Activated naive CD4-positive, alpha-beta T cell treated with Interleukin-2 at 50 U/mL for 16 hours (primary cell): ENCODE measurements at places on chromosomes 4 and X.

- DNase-seq, result peak; percentile 41
These were observed 58.9 kb downstream of the PLAC1 start for GRCh38 chrX:134599184-134599914.

GRCh38 chr4:153499005-153499404 lies 32.8 kb downstream of the TMEM131L start:
- no peak for DNase-seq

- no peak for DNase-seq
These were observed 125.7 kb downstream of the EIF4E start for GRCh38 chr4:98803251-98803650.

DNA sequence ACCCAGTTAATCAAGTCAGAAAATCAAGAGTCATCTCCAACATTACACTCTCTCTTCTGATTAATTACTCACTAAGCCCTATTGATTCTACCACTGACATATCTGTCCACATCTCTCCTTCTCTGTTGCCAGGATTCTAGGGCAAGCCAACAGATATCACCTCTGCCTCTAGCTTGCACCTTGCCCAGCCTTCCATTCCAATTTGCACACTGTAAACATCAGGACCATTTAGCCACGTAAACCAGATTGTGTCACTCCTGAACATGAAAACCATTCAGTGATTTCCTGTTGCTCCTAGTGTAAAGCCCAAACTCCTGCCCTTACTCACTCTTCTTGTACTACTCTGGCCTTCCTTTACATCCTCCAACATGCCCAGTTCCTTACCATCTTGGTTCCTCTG lies 68.0 kb upstream of the PLS3 start:
- DNase-seq, result no peak

- DNase-seq, result no peak
These were observed 11.9 kb upstream of the UGDH start for GRCh38 chr4:39539089-39539611.

DNA sequence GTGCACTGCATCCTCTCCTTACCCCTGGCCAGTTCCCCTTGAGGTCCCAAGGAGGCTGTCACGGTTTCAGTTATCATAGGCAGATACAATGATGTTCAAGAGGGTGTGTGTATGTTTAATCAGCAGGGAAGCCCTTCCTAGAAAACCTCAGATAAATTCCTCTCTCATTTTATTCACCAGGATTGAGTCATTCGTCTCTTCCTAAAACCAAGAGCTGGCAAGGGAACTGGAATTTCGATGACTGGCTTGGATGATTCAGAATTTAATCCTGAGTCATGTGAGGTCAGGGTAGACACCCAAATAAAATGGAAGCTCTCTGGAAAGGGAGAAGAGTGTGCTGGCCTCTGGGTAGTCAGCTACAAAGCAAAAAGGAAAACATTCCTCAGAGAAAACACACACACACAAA lies 106.2 kb upstream of the RAPGEF2 start:
- no peak for DNase-seq

- no peak for DNase-seq
These were observed 17.7 kb downstream of the IL15 start for GRCh38 chr4:141654098-141654497.
